Upper lobe of right lung (tissue), 1 donor: ENCODE measurements at places on chromosomes 7 and 10.

DNA sequence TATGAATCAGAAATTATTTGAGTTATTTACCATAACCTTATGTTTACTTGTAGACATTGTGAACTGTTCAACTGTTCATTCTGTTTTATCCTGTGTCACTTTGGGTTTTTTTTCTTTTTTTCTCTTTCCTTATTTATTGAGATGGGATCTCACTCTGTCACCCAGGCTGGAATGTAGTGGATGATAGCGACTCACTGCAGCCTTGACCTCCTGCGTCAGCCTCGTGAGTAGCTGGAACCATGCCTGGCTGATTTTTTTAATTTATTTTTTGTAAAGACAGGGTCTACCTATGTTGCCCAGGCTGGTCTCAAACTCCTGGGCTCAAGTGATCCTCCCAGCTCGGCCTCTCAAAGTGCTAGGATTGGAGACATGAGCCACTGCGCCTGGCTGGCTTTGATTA lies 97.1 kb downstream of the CSTF2T start:
- DNase-seq, result no peak

GRCh38 chr10:78520737-78521430 lies 487.2 kb downstream of the RPS24 start:
- DNase-seq, result no peak

- DNase-seq, result no peak
Measured at GRCh38 chr10:62792261-62792660, 12.3 kb upstream of the ADO start.

DNA sequence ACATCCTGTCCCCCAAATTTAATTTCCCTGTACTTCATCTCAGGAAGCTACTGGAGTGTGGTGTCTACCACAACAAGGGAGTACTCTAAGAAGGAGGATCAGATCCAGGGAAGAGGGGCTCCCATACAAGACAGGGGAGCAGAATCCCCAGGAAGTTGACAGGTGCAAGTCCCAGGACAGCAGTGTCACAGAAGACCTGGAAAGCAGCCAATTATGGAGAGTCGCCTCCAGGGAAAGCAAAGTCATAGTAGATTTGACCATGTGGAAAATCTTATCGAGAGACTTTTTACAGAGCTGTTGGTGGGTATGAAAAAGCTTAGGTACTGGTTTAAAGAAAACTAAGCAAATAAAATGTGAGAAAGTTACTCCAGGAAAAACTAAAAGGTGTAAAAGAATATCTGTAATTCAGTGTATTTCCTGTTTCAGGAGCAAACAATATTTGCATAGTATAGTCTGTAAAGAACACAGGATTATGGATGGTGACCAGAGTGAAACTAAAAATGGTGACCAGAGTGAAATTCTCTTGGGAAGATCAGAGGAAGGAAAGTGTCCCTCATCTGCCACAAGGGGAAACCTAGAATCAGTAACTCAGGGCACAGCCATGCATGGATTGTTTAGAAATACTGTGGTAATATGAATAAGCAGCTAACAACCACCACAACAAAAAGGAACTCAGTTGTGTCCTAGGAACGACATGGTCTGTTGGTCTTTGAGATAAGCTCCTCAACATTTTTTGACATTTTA lies 44.5 kb downstream of the LANCL2 start:
- no peak for DNase-seq

DNA sequence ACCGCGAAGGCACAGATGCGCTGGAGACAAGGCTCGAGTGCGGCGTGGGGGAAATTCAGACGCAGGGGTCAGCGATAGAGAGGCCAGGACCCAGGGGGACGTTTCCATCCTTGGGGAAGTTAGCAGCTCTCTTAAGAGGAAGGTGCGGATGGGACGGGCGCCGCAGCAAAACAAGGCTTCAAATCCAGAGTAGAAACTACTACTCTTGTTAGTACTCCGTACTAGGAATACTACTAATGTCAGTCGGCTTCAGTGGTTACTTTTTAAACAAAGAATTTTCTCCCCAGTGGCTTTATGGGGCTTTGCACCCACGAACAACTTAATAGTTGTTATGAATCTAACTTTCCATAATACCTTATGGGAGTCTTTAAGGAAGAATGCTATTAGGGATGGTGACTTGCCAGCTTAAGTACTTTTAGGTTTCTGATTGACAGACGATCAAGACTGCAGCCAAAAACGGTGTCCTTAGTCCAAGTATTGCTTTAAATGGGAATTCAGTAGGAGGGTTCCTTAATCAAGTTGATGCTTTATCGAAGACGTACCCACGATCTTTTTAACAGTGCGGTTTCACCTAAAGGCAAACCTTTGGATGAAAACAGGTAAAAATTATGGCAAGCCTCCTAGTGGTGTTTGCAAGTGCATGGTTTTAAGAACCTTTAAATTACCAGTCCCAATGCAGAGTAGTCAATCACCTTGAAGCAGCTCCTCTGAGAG lies 812 bp upstream of the IDE start:
- DNase-seq, result no peak

DNA sequence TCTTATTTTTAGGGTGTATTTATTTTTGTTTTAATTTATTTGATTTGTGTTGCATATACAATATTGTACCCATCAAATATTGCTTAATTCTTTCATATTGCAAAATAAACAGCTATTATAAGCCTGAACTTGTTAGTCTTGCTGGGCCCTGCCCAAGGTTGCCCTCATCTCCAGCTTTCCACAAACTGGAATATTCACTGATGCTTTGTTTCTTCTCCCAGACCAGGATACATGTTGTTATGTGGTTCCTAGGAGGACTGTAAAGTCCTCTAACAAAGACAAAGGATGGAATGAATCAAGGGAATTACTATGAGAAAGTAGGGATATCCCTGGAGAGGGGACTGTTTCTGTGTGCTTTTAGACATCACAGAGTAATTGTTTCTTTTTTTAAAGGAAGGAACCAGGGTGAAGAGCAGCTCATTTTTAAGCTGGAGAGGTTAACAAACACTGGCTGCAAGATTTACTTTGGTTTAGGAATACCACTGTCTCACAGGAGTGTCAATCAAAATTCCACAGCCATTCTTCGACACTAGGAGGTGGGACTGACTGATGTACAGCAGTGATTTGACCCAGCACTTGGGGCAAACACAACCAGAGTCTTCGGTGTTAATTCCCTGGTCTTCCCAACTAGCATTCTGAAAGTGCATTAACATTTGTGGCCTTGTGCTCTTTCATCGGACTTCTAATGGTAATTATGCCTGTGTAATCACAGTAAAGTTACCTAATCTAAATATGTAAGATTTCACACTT lies 14.8 kb upstream of the CD36 start:
- DNase-seq, result no peak
